ENCODE measurements at places on chromosomes 2 and 18. TPM values are rescaled to one million over a fixed set of nuclear protein-coding genes. Genes with fewer than 3 reads are reported as not detected.

DNA sequence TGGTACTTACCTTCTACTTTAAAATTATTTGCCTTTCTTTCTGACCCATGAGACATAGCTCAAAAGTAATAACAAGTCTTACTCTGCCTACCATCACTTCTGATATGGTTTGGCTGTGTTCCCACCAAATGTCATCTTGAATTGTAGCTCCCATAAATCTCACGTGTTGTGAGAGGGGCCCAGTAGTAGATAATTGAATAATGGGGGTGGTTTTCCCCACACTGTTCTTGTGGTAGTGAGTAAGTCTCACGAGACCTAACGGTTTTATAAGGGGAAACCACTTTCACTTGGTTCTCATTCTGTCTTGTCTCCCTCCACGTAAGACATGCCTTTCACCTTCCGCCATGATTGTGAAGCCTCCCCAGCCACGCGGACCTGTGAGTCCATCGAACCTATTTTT is 47.5 kb downstream of the GALNT3 start:
- DNase-seq: no peak

Gene MALL
- 64.3 TPM for total RNA-seq

DNA sequence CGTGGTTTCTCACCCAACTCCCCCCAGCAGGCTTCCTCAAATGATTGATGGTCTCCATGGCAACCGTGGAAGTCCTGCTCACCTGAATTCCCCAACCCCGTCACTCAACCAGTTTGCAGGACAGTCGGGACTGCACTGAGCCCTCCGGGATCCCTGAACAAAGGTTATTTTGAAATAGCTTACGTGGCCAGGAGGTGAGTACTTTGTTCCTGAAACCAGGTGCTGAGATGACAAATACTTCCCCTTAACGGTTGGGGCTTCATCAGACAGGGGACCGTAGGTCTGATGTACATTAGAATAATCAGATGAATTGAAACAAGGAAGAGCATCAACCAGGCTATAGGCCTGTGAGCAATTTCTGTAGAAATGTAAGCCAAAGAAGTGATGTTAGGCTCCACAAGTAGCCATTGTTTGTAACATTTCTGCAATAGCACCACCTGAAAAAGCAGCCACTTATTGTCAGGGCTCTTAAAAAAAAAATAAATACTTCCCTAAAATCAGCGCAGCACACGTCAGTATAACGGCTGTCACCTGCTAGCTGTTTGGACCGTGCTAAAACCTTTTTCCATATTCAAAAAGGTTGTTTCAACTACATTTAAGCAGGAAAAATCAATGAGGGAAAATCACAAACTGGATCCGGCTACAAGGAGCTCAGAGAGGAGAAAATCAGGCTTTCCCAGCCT is 206.4 kb upstream of the ID2 start:
- DNase-seq: no peak

DNA sequence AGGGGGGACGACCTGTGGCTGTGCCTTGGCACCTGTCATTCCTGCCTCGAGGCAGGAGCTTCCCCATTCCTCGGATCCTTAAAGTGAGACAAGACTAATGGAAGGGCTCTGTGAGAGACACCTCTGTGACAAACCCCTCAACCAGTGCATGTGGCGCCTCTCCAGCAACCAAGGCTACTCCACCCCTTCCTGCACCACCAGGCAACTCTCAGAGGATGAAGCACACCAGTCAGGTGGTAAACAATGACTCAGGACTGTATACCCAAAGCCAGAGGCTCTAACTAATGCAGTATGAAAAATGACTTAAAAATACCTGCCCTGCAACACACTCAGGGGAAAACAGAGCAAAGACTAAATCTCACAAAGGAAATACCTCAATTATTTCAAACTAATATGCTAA is 136.9 kb downstream of the UXS1 start:
- DNase-seq: no peak

DNA sequence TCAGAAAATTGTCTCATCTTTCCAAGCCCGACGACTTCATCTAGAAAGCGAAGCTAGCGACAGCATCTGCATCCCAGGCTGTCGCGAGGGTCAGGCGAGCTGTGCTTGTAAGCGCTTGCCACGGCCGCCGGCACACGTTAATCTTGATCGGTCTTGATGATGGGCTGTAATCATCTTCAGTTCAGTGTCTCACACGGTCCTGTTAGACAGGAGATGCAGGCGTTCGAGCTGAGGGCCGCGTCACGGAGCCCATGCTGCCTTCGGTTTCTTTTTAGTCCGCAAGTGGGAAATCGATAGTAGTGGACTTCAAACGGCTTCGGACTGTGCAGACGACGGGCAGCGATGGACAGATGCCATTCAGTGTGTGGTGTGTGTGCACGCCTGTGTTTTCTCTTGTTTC is 43.6 kb downstream of the ADI1 start:
- DNase-seq: no peak

Gene MROH2A
- not detected for total RNA-seq

GRCh38 chr2:34912084-34912483 is 1313.0 kb upstream of the FAM98A start:
- DNase-seq: no peak

Gene EML4
- 14.2 TPM for total RNA-seq

DNA sequence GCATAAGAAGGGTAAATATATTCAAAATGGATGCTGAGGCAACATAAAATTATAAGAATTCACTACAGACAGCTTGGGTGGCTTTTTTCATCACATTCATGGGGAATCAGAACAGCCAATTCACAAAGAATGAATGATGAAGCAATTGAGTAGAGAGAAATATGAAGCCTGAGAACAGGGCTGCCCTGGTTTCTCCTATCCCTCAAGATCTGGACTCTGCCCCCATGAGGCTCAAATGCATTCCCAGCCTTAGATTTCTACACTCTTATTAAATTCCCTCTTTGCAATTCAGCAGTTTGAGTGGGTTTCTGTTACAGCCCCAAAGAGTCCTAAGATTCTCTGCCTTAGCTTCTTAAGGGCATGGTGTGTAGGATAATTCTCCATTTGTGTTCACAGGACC is 172.5 kb downstream of the MAIP1 start:
- DNase-seq: no peak

GRCh38 chr18:2902327-2902726 is 55.5 kb downstream of the EMILIN2 start:
- no peak for DNase-seq

GRCh38 chr2:8605351-8606065 is 76.3 kb upstream of the ID2 start:
- no peak for DNase-seq

- no peak for DNase-seq
Observed at GRCh38 chr18:49811151-49811938, 2.0 kb downstream of the ACAA2 start.

DNA sequence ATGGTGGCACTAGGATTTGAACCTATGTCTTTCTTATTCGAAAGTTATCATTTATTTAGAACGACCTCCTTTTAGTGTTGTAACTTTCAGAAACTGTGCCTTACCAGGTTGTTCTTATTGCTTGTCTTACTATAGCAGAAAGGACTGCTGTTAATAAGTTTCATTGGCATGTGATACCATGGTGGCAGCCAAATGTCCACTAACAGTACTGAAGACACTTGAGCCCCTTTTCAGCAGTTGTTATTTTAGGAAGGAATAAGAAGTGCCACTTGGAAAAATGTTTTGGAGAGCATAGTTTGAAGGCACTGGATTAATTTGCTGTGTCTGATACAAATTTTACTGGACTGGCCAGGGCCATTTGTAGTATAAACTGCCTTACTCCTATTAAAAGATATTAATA is 37.7 kb downstream of the CEP192 start:
- no peak for DNase-seq

DNA sequence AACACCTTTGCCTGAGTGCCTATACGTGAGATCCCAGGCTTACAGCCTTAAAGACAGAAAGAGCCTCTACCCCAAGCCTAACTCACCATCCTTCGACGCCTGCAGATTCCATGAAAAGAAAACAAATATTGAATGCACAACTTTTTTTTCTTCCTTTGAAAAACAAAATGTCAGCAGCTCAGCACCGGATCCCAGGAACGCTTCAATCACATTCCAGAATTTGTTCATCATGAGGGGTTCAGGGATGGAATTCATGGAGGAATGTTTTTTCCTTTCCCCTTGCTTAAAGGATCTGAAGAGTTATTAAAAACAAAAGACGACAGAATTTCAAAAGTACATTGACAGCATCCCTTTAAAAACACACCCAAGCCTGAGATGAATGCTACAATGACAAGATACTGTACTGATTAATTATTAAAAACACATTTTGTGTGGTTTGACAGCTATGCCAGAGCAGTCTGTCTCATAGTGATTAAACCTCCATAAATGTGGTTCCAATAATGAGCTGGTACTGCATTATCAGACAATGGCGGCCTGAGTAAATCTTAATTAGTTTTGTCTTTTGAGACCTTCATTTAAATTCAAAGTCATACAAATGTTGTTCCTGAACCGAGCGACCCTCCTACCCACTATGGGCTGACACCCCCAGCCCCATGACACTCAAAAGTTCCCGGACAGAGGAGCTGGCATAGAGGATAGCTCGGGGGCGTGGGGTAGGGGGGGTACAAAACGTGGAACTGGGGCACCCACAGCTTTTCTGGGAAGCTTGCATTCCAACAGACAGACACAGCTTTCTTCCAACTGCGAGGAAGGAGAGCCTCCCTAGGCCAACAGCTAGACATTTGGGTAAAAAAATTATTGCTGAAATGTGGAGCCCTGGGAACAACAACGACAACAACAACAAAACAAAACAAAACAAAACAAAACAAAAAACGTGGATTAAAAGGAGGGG is 227.5 kb downstream of the TTC32 start:
- DNase-seq: no peak

- DNase-seq: peak; percentile 69
Observed at GRCh38 chr18:70454704-70455322, 166.0 kb downstream of the SOCS6 start.

DNA sequence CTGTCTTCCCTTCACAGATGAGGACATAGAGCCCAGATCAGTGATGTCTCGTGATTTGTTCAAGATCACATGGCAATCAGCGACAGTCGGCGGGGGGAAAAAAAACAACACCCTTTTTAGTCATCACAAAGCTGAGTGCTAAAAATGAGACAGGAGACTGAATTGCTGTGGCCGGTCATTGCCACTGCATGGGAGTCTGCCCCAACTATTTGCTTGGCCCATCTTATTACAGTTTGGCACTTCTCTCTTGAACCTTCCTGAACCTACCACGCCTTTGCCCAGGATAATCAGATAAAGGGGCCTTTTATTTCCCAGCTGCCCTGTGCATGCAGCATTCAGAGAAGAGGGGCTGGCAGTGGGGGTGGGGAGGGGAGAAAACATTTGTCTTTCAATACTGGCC is 42.7 kb downstream of the SETBP1 start:
- no peak for DNase-seq

DNA sequence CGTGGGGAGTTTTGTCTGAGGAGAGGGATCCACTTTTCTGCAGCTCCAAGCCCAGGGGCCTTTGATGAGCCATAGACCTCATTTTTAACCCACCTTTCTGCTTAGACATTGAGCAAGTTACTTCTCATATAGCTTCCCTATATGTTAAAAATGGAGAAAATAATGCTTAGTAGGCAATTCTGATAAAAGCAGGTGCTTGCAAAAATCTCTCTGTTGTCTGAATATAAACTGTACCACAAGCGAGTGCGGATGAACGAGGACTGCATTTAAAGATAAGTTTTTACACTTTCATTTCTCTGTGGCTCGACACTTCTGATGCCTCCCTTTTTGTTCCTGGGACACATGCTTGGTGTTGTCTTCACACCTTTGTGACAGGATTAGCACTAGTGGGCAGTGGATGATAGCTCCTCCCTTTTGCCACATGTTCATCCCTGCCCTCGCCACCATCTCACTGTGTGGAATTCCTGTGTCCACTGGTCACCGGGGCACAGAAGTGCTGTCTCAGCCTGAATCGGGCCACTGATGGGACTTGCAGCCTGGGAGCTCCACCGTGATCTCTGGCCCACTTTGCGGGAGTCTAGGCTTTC is 1.6 kb downstream of the TYMS start:
- DNase-seq: no peak

DNA sequence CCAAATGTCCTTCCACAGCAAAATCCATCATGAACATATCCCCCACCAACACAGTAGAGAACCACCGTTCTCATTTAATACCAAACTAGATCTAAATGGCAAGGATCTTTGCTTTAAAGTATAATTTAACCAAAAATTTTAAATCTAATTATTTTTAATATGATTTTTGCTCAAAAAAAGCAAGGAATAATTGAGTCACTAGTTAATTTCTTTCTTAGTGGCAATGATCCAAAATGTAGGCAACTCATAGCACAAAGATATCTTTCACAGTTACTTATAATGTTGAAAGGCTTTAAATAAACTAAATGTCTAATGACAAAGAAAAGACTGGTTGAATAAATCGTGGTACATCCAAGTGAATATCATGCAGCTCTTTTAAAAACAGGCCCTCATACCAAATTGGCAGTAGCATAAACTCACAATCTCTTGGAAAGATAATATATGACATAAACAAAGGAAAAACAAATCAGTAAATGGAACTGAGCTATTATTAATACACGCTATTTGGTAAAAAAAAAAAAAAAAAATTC is 20.3 kb downstream of the PTPN2 start:
- no peak for DNase-seq

DNA sequence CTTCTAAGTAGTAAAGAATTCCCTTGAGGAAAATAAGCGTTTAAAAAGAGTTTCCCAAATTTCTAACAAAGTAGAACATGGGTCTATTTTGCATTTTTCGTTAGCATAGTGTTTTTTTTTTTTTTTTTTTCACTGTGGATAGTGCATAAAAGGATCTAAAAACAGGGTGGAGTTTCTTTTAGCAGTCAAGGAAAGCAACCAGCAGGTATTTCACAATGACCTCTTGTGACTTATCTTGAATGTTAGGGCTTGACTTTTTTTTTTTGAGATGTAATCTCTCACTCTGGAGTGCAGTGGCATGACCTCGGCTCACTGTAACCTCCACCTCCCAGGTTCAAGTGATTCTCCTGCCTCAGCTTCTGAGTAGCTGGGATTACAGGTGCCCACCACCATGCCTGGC is 14.9 kb upstream of the DGKD start:
- no peak for DNase-seq

DNA sequence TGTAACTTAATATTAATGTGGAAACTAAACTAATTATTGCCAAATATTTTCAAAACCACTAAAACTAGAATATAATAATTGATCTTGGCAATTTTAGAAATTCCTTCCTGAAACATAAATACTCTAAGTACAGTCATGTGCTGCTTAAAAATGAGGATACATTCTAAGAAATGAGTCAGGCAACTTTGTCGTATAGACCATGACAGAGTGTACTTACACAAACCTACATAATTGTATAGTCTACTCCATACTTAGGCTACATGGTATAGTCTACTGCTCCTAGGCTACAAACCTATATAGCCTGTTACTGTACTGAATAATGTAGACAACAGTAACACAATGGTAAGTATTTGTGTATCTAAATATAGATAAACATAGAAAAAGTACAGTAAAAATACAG is 27.6 kb downstream of the FEZ2 start:
- no peak for DNase-seq

DNA sequence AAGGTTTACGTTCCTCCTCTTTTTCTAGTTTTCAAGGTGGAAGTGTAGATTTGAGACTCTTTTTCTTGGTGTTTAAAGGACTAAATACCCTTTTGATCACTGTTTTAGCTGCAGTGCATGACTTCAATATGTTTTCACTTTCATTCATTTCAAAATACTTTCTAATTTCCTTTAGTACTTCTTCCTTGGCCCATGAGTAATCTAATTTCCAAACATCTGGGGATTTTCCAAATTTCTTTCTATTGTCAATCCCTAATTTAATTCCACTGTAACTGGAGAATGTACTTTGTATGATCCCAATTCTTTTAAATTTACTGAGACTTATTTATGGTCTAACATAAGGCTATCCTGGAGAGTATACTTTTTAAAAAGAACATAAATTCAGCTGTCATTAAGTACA is 3.8 kb upstream of the RHBDD1 start:
- no peak for DNase-seq

Gene CDKL4
- 0.25 TPM for total RNA-seq
